Muscle of arm (tissue), 14 donors: ENCODE measurements at places on chromosomes 12 and 14.

- no peak for DNase-seq
These were observed 5.1 kb upstream of the DYNC1H1 start for GRCh38 chr14:101959277-101959676.

DNA sequence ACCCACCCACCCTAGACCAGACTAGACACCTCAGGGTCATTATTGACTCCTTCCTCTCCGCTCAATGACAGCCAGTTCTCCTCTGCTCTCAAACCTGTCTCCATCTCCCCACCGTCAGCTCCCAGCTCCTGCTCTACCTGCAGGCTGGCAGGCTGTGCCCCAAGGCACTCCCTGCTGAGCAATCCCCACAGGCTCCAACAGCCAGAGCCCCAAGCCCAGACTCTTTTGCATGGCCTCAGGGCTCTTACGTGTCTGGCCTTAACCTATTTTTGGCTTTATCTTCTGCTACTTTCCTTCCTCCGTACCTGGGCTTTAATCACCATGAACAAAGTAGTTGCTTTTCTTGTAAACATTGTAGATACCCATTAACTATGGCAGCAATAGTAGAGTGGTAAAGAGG is 162.9 kb upstream of the PRMT8 start:
- DNase-seq: no peak

- no peak for DNase-seq
These were observed 220.6 kb upstream of the RGS6 start for GRCh38 chr14:71711619-71712018.

DNA sequence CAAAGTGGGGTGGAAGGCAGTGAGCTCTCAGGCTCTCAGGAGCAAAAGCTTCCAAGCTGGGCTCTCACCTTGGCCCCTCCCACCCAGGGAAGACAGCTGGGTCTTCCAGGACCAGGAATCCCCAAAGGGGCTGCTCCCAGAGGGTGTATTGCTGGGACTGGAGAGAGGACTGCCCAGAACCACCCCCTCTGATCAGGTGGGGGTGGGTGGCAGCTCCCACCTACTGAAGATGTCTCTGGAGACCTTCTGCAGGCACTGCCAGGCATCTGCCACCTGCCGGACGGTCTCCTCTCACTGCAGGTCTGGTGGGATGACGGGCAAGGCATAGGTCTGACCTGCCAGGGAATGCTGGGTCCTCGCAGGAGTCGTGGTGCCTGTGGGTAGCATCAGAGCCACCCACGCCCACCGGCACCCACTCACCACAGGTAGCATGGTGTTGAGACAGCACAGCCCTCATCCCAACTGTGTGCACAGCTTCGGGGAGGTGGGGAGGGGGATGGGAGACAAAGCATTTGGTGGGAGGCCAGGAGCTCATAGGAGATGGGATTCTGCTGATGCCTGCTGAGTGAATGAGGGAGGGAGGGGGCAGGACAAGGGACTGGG is 103.2 kb downstream of the SINHCAF start:
- no peak for DNase-seq

DNA sequence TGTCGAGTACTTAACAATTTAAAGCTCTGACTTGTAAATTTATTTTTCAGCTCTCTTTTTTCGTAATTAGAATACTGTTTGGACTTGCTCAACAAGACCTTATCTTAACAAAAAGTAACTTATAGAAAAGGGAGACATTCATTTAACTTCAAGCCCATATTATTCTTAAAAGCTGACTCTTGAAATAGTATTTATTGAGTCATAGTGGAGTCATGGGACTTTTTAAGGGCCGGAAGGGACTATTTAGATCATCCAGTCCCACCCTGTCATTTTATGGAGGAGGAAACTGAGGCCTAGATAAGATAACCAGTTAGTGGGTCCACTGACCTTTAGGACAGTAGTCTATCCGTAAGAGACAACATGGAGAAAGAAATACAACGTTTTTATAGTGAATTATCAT is 1.5 kb downstream of the RAP1B start:
- DNase-seq: no peak

GRCh38 chr12:51820526-51821439 is 27.7 kb downstream of the FIGNL2 start:
- DNase-seq: peak; percentile 66

DNA sequence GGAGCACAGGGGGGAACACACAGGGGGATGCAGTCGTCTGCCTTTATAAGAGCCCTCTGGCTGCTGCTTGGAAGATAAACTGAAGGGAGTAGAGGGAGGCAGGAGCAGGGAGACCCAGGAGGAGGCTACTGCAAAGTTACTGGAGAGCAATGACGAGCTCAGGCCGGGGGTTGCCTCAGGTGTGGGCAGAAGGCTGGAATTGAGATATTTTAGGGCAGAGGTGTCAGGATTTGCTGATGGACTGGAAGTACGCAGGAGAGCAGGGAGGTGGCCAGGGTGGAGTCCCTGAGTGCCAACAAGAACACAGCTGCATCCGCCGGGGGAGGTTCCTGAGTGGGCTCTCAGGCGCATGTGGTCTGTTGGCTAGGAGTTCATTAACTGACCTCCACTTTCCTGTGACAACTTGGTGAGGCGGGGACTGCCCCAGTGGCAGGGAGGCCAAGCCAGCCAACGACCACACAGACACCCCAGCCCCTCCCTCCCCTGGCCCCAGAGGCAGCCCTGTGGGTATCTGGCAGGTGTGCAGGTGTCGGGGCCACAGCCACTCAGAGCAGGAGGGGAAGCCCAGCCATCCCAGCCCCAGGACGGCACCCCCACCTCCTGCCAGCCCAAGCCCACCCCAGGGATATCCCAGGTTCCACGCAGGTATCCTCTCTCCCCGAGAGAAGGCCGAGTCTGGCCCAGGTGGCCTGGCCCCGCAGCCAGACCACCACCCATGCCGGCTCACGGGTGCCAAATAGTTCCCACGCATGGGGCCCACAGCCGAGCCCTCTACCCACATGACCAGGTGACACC is 85.4 kb downstream of the NCOR2 start:
- DNase-seq: no peak

- no peak for DNase-seq
These were observed 6.8 kb downstream of the WDHD1 start for GRCh38 chr14:55019968-55020554.

- no peak for DNase-seq
These were observed 10.1 kb downstream of the CCDC196 start for GRCh38 chr14:66496188-66496807.

- DNase-seq: no peak
These were observed 184.5 kb downstream of the AKAP6 start for GRCh38 chr14:32513571-32514009.

GRCh38 chr12:66375560-66375959 is 73.3 kb downstream of the HELB start:
- DNase-seq: no peak

GRCh38 chr12:121826318-121827150 is 22.7 kb downstream of the SETD1B start:
- DNase-seq: no peak

- DNase-seq: no peak
These were observed 109.5 kb downstream of the PAX9 start for GRCh38 chr14:36771028-36771640.

GRCh38 chr12:94169966-94170689 is 21.8 kb downstream of the PLXNC1 start:
- DNase-seq: no peak

- DNase-seq: no peak
These were observed 443.6 kb upstream of the SYT1 start for GRCh38 chr12:78420991-78421390.

DNA sequence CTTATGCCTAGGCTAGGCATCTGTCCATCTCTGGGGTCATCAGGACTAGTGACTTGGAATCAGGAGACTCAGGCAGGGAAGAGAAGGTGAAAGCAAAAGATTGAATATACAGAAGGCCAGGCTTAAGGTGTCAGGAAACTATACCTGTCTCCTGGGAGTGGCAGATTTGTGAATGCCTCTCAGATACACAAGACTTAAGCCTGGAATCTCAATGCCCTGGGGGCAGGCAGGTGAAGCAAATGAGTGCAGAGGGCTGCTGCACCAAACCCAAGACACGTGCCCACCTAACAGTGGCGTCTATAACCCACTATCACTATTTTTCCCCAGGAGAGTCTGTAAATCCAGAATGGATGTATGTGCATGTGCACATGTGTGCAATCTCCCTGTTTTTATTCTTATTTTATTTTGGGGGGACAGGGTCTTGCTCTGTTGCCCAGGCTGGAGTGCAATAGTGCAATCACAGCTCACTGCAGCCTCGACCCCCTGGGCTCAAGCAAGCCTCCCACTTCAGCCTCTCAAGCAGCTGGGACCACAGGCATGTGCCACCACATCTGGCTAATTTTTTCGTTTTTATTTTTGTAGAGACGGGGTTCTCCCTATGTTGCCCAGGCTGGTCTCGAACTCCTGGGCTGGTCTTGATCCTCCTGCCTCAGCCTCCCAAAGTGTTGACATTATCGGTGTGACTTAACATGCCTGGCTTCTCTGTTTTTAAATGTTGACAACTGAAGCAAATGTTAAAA is 31.9 kb upstream of the FOS start:
- DNase-seq: no peak

- DNase-seq: no peak
These were observed 546.1 kb downstream of the SNAPC1 start for GRCh38 chr14:62308316-62308715.

DNA sequence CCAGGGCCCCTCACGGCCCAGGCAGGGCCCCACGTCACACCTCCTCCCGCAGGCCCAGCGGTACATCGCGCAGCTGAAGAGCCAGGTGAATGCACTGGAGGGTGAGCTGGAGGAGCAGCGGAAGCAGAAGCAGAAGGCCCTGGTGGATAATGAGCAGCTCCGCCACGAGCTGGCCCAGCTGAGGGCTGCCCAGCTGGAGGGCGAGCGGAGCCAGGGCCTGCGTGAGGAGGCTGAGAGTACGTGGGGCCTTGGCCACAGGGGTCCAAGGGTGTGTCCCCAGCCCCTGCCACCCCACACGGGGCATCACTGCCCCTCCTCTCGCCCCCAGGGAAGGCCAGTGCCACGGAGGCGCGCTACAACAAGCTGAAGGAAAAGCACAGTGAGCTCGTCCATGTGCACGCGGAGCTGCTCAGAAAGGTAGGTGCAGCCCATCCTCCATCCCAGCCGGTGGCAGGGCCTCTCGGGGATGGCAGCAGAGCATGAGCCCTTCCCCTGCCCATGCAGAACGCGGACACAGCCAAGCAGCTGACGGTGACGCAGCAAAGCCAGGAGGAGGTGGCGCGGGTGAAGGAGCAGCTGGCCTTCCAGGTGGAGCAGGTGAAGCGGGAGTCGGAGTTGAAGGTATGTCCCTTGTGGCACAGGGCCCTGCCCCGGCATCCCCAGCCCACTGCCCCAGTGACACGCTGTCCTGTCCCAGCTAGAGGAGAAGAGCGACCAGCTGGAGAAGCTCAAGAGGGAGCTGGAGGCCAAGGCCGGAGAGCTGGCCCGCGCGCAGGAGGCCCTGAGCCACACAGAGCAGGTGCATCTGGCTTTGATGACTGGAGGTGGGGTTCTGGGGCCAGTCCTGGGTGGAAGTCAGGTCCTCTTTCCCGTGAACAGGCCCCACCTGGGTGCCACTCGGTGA is 20.9 kb downstream of the HIP1R start:
- DNase-seq: no peak

- DNase-seq: peak; percentile 23
These were observed 50.9 kb upstream of the PKP2 start for GRCh38 chr12:32947206-32948067.

GRCh38 chr12:109085590-109085989 is 7.7 kb downstream of the ALKBH2 start:
- DNase-seq: no peak

DNA sequence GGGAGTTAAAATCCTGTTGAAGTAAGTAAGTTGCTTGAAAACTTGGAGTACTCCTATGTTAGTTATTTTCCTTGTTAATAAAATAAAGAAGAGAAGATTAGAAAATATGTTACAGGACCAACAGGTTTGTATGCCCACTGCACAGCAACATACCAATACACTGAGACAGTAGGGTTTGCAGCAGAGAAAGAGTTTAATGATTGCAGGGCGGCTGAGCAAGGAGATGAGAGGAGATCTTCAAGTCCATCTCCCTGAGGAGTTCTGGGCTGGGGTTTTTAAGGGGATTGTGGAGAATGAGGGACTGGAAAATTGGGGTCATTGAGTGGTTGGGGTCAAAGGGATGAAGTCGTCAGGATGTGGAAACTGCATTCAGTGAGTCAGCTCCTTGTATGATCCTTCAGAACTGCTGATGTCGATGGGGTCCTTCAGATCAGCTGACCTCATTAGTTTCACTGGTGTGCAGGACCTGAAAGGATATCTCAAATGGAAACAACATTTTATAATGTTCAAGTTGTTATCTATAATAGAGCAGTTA is 4.3 kb upstream of the HSD17B6 start:
- no peak for DNase-seq

GRCh38 chr14:103512701-103513611 is 9.7 kb downstream of the CKB start:
- no peak for DNase-seq

- no peak for DNase-seq
These were observed 76.6 kb downstream of the HSPB8 start for GRCh38 chr12:119255314-119255713.

GRCh38 chr14:65483647-65484046 is 71.1 kb downstream of the FUT8 start:
- DNase-seq: no peak

DNA sequence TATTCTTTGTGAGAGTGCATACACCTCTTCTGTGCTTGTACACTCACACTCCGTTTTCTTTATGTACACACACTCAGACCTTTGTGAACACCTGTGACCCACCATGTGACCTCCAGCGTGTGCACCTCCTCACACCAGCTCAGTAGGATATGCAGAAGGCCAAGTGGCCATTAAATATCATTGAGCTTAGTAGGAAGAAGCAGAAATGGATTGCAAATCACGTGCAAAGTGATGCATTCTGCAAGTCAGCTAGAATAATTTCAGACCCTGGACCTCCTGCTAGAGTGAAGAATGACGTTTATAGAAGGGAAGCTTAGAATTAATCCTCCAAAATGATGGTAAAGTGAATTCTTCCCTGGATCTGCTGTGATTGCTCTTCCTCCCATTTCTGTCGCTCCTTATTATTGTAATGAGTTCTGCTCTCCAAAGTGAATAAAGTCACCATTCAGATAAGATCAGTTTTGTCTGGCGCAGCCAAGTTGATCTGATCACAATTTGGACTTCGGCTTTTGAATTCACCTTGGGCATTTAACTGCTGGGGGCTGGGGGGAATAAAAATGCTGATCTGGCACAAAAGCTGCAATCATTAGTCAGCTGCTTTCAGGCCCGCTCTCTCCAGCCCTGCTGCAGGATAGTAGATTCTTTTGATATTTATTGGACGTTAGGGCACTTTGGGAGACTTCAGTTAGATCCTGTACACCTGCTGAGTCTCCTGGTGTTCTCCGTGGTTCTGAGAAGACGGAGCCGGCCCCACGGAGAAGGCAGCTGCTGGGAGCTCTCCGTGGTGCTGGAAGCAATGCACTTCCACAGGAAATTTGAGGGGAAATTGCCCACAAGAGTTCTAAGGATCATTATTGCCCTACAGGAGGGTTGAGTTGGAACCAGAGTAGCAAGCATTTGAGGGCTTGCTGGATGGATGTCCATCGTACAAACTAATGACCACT is 12.4 kb upstream of the NRXN3 start:
- DNase-seq: peak; percentile 9

- DNase-seq: no peak
These were observed 95.9 kb downstream of the DACT1 start for GRCh38 chr14:58733451-58734208.
